ENCODE measurements at places on chromosomes 2 and 18.
A peak's percentile ranks its signal among the peaks of the same experiment; 100 is the strongest.

GRCh38 chr2:112754564-112754963 is 9.8 kb downstream of the CKAP2L start:
- DNase-seq, result no peak

GRCh38 chr2:224970311-224970710 is 72.0 kb downstream of the DOCK10 start:
- no peak for DNase-seq

- DNase-seq, result no peak
These were observed 472.6 kb downstream of the PARD3B start for GRCh38 chr2:205017912-205018311.

GRCh38 chr2:11515490-11515981 is 18.3 kb upstream of the GREB1 start:
- DNase-seq, result no peak

DNA sequence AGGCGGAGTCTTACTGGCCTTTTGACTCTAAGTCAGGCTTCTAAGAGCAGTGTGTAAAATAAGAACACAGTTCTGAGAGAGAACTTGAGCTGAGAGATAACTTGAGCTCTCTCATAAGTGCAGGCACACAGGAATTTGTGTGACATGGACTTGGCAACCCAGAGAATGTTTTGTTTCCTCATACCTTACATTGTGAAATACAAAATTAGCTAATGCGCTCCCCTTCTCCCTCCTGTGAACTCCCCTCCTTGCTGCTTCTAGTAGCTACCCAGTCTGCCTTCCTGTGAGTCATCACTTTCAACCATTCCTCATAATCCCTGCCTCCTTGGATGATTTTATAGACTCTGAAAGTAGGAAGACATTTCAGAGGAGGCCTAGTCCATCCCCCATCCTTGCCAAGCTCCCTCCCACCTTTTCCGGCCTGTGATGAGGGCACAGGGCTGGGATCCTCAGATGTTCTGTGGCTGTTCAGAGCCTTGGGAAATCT is 22.6 kb downstream of the FER1L5 start:
- peak; percentile 100 for DNase-seq

GRCh38 chr2:237555560-237555959 is 10.8 kb upstream of the PRLH start:
- DNase-seq, result no peak

GRCh38 chr2:239499726-239500573 is 99.1 kb upstream of the HDAC4 start:
- DNase-seq, result no peak

DNA sequence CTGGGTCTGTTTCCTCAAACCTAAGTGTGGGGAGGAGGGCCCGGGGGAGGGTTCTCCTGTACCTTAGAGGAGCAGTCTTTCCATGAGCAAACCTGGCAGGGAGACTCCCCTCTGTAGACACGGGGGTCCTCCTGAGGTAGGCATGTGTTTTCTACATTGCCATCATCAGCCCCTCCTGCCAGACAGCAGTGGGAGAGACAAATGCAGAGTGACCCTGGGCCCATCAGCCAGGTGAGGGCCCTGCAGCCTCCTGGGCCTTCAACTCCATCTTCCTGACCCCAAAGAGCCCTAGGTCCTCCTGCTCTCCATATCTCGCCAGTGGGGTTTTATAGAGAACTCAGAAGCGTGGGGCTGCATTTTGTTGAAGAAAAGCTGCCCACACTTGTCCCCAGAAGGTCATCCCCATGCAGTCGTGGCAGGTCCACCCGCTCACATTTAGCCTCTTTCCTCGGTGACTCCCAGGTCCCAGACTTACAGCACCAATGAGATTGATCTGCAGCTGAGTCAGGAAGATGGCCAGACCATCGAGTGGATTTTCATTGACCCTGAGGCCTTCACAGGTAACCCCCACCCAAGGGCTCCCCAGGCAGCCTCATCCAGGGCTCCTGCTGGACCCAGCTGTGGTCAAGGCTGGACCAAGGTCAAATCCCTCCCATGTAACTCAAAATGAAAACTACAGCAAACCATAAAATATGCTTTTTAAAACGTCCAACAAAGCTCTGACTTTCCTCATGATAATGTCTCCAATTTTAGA is 2.6 kb downstream of the CHRNG start:
- DNase-seq, result no peak

- DNase-seq, result peak; percentile 18
These were observed 154.5 kb downstream of the RTN4 start for GRCh38 chr2:54895730-54896129.

DNA sequence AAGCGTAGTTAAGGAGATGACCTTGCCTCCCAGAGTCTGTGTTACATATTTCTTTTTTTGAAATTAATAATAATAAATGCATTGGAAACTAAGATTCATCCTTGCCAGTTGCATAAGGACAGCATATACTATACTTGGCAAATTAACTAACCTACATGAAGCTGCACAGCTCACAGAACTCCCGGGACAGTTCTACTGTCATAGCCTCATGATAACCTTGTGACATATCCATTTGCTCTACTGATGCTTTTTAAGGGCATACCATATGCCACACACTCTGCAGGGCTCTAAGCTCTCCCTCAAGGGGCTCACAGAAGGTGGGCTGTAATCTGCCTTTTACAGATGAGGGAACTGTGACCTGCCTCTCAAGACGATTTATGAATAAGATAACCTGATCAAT is 3.8 kb downstream of the ITGB1BP1 start:
- DNase-seq, result no peak

DNA sequence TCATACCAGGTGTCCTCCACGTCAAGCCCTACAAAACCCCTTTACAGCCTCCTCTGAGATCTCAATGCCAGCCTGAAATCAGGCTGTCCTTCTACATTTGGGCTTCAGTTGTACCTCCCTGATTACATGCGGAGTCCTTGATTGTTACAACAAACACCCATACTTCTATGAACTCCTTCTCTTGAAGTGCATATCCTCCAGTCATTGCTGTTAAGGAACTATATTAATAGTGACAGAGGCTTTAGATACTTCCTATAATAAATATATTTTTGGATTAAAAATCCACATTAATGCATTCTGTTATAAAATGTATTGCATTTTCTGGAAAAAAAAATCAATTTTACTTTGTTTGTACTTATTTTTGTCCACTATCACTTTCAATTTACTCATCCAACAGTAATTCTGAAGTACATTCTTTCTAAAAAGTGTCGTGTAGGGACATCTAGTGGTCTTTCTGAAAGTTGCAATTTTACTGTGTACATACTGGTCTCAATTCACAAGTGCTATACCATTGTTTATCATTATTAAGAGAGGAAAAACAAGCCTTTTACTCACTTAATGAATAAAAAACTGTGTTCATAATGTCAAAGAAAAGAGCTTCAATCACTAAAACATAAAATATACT is 316.4 kb downstream of the DSEL start:
- peak; percentile 1 for DNase-seq

GRCh38 chr2:32760628-32761027 is 132.8 kb downstream of the TTC27 start:
- no peak for DNase-seq

GRCh38 chr2:128315829-128316776 is 2.6 kb downstream of the HS6ST1 start:
- DNase-seq, result no peak

DNA sequence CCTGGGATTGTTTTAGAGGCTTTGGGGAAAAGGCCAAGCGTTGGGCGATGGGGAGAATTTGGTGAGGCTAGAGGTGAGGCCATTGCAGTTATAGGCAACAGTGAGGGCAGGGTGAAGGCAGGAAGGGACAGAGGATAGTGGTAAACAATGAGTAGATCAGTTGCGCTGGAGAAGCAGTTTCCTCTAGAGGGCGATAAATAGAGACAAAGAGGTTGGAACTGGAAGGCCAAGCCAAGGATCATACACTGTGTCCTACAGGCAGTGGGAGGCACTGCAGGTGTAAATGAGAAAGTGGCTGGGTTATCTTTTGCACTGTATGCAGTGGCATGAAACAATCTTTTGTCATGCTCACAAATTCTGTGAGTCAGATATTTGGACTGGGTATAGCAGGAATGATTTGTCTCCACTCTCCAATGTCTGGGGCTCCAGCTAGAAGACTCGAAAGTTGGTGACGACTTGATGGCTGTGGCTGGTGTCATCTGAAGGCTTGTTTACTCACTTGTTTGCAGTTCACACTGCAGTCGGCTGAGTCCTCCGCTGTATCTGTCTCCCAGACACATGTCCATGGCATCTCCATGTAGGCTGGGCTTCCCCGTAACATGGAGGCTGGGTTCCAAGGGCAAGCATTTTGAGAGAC is 82.1 kb downstream of the TNP1 start:
- DNase-seq, result peak; percentile 49

GRCh38 chr2:239302808-239303557 is 97.8 kb downstream of the HDAC4 start:
- DNase-seq, result no peak

- no peak for DNase-seq
These were observed 63.1 kb downstream of the CYP26B1 start for GRCh38 chr2:72084584-72084976.

- no peak for DNase-seq
These were observed 142.2 kb downstream of the PKP4 start for GRCh38 chr2:158598862-158599517.

DNA sequence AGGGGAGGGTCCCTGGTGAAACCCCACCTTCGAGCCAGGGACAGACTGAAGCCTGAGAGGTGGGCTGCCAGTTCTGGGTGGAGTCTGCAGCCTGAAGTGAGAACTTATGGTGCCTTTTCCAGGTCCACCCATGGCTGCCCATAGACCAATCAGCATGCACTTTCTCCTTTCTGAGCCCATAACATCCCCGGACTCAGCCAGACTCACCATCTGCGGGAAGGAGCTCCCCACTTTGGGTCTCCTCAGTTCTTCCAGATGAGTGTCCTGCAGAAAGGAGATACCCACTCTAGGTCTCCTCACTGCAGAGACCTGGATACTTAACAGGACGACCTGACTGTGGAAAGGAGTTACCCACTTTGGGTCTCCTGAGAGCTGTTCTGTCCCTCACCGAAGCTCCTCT is 1673.4 kb upstream of the TMEFF2 start:
- DNase-seq, result no peak

GRCh38 chr2:37892436-37893114 is 32.5 kb upstream of the RMDN2 start:
- no peak for DNase-seq

- DNase-seq, result no peak
These were observed 56.2 kb upstream of the ROCK1 start for GRCh38 chr18:21167641-21168377.

GRCh38 chr2:43484323-43484930 is 111.4 kb downstream of the THADA start:
- DNase-seq, result peak; percentile 16

Measured in NCI-H226 (cell line).